ENCODE measurements at places on chromosomes 1 and 21.

DNA sequence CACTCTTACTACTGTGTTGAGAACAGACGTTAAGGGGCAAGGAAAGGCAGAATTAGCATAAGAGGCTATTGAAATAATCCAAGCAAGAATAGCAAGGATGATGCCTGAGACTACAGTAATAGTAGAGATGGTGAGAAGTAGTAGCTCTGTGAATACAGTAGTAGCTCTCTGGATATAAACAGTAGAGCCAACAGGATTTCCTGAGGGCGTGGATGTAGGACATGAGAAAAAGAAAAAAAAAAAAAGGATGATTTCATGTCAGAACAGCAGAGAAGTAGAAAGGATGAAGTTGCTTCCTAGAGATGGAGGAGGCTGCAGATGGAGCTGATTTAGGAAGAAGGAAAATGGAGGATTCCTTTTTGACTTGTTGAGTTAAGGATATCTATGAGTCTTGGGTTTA, 112.3 kb downstream of the OMA1 start:
- DNase-seq, result no peak

- DNase-seq, result no peak
Observed at GRCh38 chr1:27483659-27484058, 6.3 kb downstream of the WASF2 start.

- no peak for DNase-seq
Observed at GRCh38 chr21:37043818-37044217, 29.1 kb downstream of the PIGP start.

- DNase-seq, result no peak
Observed at GRCh38 chr1:239274242-239274830, 112.0 kb upstream of the CHRM3 start.

DNA sequence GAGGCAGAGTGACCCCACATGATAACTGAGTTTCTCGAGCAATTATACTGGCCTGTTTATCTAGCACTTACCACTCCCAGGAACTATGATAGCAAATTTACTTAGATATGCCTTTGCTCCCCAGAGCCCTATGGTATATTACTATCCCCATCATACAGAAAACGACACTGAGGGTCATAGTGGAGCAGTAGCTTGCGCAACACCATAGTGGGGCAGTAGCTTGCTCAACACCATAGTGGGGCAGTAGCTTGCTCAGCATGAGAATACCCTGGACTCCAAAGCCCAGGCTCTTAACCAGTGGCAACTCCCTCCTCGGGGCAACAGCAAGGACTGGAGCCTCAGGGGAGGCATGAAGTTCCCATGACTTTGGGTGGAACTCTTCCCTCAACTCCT, 211.9 kb downstream of the NPHP4 start:
- DNase-seq, result no peak

- DNase-seq, result no peak
Observed at GRCh38 chr1:96649301-96649700, 72.3 kb upstream of the PTBP2 start.

DNA sequence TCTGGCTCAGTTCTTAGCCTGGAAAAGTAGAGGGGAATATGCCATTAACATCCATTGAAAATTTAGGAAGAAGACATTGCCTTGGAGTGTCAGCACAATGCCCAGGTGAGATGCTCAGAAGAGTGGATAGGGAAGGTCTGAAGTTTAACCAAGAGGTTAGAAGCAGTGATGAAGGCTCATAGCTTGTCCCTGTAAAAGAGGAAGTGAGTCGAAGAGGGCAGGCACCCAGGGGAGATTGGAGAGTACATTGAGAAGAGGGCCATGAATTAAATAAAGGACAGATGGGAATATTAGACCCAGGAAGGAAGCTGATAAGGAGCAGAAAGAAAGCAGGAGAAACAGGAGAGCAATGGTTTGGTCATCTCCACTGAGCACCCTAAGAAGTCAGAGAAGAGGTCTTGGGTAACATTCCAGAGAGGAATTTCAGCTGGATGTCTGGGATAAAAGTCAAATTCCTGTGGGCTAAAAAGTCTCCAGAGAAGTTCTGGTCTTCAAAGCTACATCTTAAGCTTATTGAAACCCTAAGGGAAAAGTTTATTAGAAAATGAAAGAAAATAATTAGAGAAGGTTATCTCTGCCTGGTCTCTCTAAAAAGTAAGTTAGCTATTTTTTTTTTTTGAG, 17.3 kb downstream of the C8B start:
- no peak for DNase-seq

GRCh38 chr1:9371391-9371935, 78.8 kb downstream of the SPSB1 start:
- no peak for DNase-seq

DNA sequence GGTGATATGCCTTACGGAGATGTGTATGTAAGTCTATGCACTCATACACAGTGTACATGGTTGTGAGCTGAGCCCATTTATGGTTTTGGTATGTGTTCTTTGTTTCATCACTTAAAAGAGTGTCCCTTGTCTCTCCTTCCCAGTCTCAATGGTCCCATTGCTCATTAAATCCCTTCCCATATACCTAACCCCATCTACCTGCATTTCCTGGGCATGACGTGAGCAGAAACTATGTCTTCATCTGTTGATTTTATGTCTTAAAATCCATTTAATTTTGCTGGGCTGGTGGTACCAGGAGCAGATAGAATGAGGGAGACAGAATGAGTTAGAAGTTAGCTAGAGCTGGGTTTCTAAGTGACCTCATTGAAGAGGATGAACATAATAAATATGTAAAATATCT, 44.8 kb downstream of the ADAMTS1 start:
- no peak for DNase-seq

- DNase-seq, result no peak
Observed at GRCh38 chr1:48678710-48679505, 97.8 kb downstream of the BEND5 start.

DNA sequence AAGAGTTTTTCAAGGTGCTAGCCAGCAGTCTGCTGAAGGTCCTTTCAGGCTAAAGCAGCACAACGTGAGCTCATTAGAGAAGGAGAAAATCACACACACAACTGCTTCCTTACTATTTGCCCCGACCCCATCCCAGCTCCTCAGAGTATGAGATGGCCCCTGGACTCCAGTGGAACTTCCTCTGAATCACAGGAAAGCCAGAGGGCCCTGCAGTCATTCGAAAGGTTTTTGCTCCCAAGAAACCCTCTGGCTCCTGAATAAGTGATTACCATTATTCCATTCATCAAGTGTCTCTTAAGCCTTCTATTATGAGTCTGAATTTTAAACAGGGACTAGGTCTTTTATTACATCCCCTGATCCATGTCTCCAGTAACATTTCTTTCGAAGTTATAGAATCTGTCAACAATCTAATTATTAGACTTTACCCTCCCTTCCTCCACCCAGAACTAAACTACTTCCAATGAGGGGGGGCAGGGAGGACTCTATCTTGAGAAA, 14.6 kb downstream of the SIPA1L2 start:
- DNase-seq, result no peak

DNA sequence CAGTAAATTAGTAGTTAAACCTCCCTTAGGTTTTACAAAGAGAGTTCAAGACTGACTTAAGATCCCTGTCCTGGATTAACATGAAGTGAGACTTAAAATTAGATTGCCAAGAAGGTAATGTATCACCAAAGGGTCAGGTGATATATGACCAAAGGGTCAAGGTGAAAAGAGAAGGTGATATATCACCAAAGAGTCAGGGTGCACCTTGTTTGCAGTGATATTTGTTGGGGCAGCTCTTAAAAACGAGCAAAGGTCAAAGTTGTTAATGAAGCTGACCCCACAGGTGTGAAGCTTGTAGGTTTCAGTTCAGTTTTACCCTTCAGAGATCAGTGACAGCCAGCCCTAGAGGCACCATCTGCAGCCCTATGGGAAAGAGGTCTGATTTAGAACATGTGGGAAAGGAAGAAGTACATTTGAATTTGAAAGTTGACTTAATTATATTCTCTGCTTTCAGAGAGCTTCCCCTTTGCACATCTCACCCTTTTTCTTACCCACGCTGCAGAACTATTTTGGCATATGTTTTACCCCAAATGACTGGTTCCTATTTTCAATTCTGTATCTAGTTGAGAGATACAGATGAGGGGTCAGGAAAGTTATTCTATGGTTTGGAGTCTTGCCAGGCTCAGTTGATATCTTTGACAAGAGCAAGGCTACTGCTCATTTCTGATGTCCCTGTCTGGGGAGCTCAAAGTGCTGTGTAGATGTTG, 170.8 kb downstream of the S1PR1 start:
- DNase-seq, result no peak

DNA sequence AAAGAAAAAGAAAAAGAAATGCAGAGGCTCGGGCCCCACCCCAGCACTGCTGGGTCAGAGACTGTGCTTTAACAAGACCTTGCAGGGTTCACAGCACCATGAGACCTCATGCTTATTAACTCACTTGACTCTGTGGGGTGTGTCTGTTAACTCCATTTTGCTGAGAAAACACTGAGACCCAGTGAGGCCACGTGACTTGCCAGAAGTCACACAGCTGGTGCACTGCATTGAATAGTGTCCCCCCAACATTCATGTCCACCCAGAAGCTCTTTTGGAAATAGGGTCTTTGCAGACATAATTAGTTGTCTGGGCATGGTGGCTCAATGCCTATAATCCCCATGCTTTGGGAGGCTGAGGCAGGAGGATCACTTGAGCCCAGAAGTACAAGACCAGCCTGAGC, 39.7 kb downstream of the CHD5 start:
- no peak for DNase-seq

DNA sequence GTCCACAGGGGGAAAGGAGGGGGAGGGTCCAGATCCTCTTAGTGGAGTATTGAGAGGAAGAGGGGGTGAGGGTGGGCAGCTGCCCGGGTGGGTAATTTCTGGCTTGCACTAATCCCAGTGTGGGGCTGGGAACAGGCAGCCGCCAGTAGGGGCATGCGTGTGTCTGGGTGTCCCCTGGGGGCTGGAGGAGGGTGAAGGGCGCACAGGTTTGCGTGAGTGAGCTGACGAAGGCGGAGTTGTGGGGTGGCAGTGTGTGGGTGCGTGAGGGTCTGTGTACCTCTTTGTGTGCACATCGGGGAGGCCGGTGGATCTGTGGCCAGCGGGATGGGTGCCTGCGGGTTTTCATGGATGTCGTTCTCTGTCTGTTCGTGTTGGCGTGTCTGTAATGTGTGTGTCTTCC, 97.3 kb downstream of the PAX7 start:
- no peak for DNase-seq

DNA sequence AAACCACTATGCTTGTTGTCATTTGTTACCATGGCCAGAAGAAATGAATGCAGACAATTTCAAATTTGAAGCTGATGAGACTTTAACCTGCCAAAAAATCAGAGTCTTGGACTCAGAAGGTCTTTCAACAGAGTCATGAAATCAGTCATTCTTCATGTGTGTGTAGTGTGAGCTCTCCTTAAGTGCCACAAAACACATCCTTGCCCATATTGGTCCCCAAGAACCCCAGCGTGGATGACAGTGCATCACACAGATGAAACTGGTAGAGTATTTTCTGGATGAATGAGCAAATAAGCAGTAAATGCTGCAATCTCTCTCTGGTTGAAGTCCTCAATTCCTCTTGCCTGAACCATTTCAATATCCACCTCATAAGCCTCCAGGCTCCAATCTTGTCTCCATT, 28.7 kb upstream of the ETS2 start:
- no peak for DNase-seq

DNA sequence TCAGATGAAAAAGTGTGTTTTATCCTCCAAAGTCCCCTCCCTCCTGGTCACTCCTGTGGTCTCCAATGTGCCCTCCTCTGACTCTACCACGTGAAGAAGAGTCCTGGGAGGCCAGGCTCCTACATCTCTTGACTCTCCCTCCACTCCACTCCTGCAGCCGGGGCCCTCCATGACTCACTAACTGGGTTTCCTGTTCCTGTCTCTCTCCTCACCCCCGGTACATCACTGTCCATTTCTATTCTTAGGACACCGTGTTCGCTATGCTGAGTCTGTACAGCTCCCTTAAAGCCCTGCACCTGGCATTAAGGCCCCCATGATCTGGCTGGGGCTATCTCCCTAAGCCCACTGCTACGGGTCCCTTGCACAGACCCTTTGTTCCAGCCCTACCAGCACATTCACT, 93.4 kb downstream of the BCAR3 start:
- no peak for DNase-seq

DNA sequence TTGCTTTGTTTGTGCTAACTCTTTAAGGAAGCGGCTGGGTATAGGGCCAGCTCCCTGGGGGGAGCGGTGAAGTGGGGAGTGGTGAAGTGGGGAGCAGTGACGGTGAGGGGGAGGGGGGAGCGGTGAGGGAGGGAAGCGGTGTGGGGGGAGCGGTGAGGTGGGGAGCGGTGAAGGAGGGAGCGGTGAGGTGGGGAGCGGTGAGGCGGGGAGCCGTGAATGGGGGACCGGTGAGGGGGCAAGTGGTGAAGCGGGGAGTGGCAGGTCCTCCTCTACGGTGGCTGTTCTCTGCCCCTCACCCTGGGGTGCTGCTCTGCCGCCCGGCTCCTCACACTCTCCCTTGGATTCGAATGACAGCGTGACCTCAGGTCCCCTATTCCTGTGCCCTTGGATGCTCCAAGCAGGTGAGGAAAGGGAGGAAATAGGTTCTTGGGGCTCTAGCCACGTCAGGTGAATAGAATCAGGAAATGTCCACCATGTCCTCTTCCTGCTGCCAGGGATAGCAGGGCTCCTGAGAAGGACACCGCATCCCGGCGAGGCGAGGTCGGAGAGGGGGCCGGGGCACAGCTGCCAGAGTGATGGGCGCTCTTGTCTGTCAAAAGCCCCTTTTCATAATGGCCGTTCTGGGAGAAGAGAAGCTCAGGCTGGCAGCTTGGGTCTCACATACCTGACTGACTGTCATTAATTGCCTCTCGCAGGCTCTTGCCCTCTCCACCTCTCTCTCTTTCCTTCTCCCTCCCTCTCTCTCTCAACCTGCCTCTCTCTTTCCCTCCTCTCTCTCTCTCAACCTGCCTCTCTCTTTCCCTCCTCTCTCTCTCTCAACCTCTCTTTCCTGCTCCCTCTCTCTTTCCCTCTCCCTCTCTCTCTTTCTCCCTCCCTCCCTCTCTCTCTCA, 134.2 kb downstream of the PGBD5 start:
- DNase-seq, result no peak

DNA sequence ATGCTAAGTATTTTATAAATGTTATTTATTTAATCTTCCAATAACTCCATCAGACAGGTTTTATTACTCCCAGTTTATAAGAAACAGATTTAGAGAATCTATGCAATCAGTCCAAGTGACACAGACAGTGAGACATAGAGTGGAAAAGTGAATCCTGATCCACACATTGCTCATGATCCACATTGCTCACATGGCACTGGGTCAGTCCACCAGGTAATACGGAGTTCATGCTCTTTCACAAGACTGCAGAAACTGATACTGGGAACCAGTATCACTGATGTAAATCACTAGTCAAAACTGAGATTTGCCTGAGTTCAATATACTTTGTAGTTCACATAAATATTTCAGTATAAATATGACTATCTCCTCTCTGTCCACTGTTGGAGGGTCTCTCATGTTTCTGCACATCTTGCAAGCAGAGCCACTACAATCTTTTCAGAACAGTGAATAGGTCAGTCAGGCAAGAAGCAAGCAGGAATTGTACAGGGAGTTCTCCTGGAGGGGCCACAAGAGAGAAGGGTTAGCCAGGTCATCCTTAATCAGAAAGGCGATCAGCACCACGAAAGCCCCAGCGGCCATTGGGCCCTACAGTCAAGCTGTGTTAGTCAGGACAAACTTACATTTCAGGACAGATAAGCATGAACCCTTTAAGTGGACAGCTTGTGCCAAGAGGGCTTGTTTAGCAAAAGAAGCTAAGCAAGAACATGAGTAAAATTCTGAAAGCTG, 275.4 kb upstream of the NR5A2 start:
- DNase-seq, result no peak

- no peak for DNase-seq
Observed at GRCh38 chr1:87986130-87986866, 657.6 kb downstream of the LMO4 start.

- no peak for DNase-seq
Observed at GRCh38 chr1:183544598-183545297, 45.5 kb downstream of the NCF2 start.

Data from NCI-H2081 treated with DMSO at 0.1 percent for 48 hours (cell line).